Thymus (tissue), 14 donors: ENCODE measurements at places on chromosomes 1 and 21. TPM values are rescaled to one million over a fixed set of nuclear protein-coding genes. Genes with fewer than 3 reads are reported as not detected.
A peak's percentile ranks its signal among the peaks of the same experiment; 100 is the strongest.

GRCh38 chr1:37672136-37672870, 20.0 kb upstream of the CDCA8 start:
- DNase-seq, result no peak

- no peak for DNase-seq
Measured at GRCh38 chr21:41115851-41116250, 52.1 kb upstream of the BACE2 start.

Gene LCK
- 467 TPM for total RNA-seq

GRCh38 chr1:61436016-61436415, 288.9 kb downstream of the TM2D1 start:
- DNase-seq, result no peak

DNA sequence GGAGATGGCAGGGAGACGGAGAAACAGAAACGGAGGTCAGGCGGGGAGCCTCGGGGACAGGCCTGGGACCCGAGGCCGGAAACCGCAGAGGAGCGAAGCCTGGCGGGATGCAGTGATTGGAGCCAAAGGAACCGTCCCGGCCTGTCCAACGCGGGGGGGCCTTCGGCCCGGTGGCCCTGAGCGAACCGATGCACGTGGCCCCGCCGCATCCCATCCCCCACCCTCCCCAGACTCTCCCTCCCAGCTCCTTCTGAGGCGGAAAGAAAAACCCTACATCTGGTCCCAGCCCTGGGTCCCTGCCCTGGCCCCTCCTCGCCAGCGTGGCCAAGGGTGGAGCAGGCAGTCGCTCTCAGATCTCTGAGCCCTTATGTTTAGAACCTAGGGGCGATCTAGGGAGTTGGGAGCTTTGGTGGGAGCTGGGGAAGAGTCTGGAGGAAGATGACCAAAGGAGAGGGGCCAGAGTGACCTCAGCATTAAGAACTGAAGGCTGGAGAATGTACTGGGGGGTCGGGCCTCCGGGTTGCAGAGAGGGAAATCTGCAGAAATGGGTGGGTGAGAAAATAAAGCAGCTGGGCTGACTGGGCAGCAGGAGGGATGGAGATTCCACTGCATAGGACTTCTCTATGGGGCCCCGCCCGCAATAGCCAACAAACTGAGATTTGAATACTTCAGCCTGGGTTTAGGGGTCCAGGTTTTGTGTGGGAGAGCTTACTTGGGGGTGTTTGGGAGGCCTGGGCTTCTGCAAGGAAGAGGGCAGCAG, 1.5 kb upstream of the CRABP2 start:
- DNase-seq, result no peak

Gene SMPDL3B
- total RNA-seq, result 0.76 TPM

Gene KPRP
- total RNA-seq, result not detected

Gene VWA5B1
- 0.05 TPM for total RNA-seq

GRCh38 chr1:10623686-10624145, 149.0 kb downstream of the PEX14 start:
- DNase-seq, result no peak

DNA sequence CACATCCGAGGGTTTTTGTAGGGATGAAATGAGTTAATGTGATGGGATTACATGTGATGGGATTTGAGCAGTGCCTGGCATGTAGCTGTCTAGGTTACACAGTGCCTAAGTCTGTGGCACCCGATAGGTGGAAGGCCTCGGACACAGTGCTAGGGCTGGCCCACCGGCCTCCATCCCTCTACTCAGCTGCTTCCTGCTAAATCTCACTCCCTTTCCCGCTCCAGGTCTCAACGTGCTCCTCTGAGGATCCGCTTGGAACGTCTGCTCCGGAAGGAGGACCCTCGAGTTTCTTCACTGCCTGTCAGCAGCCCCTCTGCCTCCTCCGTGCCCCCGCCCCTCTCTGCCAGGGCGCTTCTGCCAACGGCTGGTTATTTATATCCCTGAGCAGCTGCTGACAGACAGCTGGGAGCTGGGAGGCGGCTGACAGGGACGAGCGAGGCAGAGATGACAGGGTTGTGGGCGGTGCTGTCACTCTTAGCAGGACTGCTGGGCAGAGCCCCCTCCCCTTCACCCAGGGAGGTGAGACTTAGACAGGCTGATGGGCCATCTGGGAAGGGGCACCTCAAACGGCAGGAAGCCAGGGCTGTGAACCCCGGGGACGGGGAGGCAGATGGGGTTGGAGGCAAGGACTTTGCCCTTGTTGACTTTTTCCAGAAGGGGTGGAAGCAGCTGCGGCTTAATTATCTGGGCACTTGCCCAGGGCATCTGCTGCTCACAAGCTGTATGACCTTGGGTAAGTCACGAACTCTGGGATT, 26.6 kb upstream of the LRRN2 start:
- DNase-seq, result no peak

- DNase-seq, result no peak
Measured at GRCh38 chr1:10152709-10153284, 57.6 kb upstream of the KIF1B start.

Gene MPC2
- 74.4 TPM for total RNA-seq

DNA sequence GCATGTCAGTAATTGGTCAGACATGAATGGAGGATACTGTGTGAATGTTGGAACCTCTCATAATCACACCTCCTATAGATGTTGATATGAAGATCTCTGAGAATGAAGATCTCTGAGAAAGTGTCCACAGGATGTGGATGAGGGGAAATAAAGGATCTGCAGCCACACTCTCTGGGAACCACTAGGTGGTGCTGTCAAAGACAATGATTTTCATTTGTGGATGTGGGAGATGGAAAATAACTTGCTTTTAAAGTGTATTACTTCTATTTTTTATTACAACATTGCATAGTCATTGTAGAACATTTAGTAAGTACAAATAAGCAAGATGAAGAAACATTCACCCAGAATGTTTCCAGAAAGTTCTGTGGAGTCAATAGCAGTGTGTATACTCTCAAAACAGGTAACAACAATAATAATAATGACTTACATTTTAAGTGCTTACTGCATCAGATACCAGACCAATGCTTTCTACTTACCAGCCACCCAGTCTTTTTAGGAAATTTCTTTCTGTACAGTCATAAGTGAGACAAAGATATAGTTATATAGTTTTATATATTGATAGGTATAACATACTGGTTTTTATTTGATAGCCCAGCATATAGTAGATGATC, 128.2 kb downstream of the ATG4C start:
- DNase-seq, result no peak

Gene LCE1F
- not detected for total RNA-seq

Gene PLPPR5
- 0.09 TPM for total RNA-seq

Gene KRTAP10-5
- total RNA-seq, result not detected

- no peak for DNase-seq
Measured at GRCh38 chr1:87961992-87962391, 633.3 kb downstream of the LMO4 start.

Gene B3GALT2
- 0.38 TPM for total RNA-seq

DNA sequence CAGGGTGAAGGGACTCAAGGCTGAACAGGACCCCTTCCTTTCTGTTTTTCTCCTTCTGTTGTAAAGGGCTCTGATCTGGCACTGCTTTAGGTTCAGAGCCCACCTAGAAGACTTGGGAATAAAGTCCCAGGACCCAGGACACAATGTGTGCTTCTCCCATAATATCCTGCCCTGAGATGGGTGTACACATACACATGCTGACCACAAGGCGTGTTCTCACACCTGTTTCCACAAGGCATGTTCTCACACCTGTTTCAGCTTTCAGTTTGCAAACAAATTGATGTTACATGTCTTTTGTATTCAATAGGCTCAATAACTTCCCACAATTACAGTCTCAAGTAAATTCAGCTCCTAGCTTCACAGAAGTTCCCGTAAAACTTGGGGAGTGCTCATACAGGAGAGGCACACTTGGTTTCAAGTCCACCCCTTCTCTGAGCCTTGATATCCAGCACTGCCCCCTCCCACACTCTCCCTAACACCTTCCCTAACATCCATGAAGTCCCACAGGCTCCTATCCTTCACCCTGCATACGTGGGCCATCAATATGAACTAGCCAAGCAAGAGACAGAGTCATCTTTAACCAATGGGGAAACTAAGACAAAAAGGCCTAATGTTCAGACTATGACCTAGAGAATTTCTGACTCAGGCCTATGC, 41.7 kb downstream of the ERI3 start:
- no peak for DNase-seq

Gene KRTAP21-2
- total RNA-seq, result not detected

- DNase-seq, result no peak
Measured at GRCh38 chr1:213793482-213794067, 194.2 kb upstream of the PROX1 start.

- DNase-seq, result no peak
Measured at GRCh38 chr1:27544834-27545233, 54.9 kb upstream of the WASF2 start.

Gene LAMC1
- 20.5 TPM for total RNA-seq

- DNase-seq, result no peak
Measured at GRCh38 chr21:35051287-35051818, 2.3 kb upstream of the RUNX1 start.

DNA sequence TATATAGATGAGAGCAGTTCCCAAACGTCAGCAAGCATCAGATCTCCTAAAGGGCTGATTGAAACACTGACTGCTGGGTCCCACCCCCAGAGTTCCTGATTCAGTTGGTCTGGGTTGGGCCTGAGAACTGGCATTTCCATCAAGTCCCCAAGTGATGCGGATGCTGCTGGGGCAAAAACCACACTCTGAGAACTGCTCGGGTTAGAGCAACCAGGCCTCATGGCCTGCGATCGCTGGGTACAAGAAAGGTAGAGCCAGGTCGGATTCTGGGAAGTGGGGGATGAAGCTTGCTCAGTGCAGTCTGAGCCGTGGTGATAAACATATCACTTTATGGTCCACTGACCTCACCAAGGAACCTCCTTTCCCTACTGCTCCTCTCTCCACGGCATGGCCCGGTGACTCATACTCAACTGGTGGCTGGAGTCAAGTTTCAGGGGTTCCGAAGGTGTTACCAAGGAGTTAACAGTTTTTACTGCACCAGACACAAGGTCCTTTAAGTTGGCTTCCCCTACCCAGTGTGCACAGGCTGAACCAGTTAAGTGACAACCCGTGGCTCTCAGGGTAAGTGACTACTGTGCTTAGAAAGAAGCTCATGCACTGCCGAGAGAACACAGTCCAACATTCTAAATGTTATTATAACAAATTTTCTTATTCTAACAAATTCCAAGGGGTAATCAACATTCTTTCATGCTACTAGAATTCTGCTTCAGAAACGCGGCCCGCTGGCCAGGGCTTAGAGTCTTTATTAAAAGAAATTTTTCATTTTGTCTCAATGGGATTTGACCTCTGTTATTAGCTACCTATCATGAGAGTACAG, 153.5 kb downstream of the TGFBR3 start:
- DNase-seq, result no peak

GRCh38 chr1:78834201-78834741, 172.3 kb downstream of the ADGRL4 start:
- DNase-seq, result no peak

DNA sequence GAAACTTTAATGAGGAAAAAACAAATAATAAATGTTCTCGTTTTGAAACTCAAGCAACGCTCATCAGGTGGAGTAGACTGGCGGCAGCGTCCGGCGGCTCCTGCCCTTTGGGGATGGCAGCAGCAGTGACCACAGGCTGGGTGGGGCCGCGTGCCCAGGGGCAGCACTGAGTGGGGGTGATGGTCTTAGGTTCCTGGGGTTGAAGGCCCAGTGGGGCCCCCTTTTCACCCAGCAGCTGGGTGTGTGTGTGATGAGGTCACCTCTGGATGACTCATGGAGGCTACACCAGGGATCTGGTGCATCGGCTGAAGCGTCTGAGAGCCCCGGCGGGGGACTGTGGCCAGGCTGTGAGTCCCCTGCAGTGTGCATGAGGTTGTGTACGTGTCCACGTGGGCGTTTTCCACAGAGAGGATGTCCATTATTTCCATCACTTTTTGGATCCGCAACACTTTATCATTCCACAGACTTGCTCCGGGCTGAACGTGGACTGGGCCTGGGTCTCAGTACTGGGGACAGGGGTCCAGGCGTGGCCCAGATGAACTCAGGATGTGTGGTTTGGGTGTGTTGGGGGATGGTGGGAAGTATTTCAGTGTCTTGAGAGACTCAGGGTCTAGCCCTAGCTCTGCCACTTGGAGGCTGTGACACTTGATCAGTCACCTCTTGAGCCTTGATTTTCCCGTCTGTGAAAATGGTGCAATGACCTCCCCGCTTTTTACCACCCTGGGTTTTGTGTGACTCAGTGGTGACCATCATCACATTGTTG, 25.6 kb downstream of the LDLRAP1 start:
- DNase-seq, result no peak

Gene C1orf94
- not detected for total RNA-seq

Gene IKBKE
- 23.9 TPM for total RNA-seq

- no peak for DNase-seq
Measured at GRCh38 chr1:41354956-41355355, 6.3 kb upstream of the FOXO6 start.

DNA sequence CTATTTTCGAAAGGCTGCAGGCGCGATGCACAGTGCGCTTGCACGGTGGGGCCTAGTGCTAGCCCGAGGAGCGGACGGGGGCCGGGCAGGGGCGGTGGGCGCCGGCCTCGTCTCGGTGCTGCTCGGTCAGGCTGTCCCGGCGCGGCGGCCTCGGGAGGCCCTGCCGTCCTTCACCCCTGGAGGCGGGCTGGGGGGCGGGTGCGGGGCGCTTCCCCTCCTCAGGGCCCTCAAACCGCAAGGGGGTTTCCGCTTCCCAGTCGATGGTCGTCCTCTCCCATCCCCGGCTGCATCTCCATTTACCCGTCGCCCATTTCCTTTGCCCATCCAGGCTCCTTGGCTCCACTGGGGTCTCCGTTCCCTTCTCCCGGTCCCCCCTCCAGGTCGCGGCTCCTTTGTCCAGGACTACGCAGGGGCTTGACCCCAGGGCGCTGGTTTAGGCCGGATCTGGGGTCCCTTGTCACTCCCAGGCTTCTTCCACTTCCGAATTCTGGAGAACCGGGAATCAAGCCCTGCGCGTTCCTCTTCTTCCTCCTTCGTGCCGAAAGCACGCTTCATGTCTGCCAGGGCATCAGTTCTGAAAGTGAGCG, 196.3 kb upstream of the LMO4 start:
- DNase-seq, result peak; percentile 10

DNA sequence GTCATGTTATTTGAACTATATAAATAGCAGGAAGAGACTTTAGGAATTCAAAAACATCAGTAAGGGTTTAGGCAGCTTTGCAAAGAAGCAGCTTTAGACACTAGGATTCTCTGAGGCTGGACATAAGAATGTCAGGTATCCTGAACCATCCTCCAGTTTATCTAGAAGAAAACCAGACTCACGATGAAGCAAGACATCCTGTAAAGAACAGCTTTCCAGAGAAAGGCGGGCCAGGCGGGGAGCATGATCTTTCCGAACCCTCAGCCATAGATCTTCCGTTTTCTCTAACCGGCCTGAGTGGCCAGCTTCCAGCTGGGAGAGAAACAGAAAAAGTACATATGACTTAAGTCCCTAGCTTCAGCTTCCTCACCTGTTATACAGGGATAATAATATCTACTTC, 39.3 kb upstream of the RBBP5 start:
- no peak for DNase-seq

Gene CAMK2N1
- 0.42 TPM for total RNA-seq

GRCh38 chr1:243313635-243314536, 58.0 kb downstream of the SDCCAG8 start:
- DNase-seq, result no peak

DNA sequence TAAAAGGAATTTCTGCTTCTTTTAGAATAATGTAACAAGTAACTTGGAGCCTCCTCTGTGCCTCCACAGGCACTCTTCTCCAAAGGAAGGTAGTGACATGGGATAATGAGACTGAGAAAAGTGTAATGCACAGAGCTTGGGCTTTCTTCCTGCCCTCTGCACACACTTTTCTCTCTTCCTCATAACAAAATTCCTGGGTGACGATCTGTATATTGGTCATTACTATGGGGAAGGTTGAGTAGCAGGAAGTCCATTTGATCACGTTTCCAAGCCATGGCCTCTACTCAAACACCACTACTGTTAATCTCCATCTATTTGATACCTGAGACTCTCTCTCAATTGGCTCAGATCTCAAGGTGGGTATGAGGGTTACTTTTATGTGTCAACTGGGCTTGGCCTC, 113.9 kb downstream of the GRIK1 start:
- no peak for DNase-seq

Gene PCAT6
- total RNA-seq, result 0.19 TPM
